ENCODE measurements at places on chromosomes 11 and 22. TPM values are rescaled to one million over a fixed set of nuclear protein-coding genes. Genes with fewer than 3 reads are reported as not detected.

OR11H1 gene
- total RNA-seq: not detected

LARGE1 gene
- total RNA-seq: 12.5 TPM

PDE2A gene
- total RNA-seq: 12.0 TPM

GRAMD1B gene
- total RNA-seq: 8.9 TPM

ACCS gene
- 20.9 TPM for total RNA-seq

DERL3 gene
- 1.0 TPM for total RNA-seq

ARHGEF17 gene
- 19.3 TPM for total RNA-seq

MYO7A gene
- 6.3 TPM for total RNA-seq

TEX54 gene
- total RNA-seq: not detected

ALDH3B1 gene
- 2.6 TPM for total RNA-seq

IGLL5 gene
- total RNA-seq: not detected
